Activated T-cell treated with anti-CD3 and anti-CD28 coated beads, Interleukin-2, amount 50 U/mL, for 72 hours (primary cell): ENCODE measurements at places on chromosomes 13 and 19. TPM values are rescaled to one million over a fixed set of nuclear protein-coding genes. Genes with fewer than 3 reads are reported as not detected.
A peak's percentile ranks its signal among the peaks of the same experiment; 100 is the strongest.

DNA sequence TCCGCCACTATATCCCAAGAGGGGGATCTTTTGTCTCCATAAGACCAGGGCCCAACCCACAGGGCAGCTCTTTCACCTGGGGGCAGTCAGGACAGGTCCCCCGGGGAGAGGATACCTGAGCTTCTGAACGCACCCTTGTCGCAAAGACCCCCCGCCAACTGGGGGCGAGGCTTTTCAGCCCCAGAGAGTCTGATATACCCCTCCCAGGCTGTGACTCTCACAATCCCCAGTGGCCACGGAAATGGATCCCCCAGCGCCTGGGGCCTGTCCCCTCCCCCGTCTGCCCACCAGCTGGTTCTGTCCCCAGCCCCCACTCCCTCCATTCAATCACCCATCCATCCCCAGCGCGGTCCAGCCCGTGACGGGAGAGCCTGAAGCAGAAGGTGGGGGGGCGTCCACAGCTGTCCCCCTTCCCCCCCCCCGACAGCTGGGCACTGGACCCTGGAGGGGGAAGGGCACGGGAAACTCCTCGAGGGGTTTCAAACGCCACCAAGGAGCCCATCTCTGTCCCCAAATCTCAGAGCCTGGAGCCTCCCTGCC is 823 bp downstream of the DOCK6 start:
- no peak for DNase-seq

DNA sequence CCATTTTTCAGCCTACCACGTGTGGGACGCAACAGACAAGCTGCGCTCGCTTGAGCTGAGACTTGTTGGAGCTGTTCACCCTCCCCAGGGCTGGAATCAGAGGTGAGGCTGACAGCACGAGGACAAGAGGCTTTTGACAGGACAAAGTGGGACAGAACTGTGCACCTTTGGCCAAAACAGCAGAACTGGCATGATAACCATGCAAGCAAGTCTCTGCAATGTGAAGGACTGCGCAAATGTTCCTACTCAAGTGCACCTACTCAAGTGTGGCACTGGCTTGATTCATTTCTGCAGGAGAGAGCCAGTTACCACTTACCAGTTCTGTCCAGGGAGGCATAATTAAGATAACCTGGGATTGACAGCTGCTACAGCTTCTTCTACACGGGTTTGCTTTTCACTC is 62.2 kb upstream of the TM9SF2 start:
- DNase-seq: no peak

DNA sequence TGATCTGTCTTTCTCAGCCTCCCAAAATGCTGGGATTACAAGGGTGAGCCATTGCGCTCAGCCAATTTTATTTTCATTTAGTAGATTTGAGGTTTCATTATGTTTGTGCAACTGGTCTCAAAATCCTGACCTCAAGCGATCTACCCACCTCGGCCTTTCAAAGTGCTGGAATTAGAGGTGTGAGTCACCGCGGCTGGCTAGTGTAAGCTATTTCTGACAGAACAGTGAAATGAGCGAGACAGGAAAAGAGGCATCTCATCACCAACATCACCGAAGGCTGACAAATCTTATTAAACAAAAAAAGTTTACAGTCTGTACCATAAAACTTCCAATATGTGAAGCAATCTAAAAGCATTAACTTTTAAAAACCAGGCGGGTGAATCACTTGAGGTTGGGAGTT is 12.2 kb upstream of the ZNF888 start:
- DNase-seq: peak; percentile 7

Gene CYP4F2
- 0.19 TPM for total RNA-seq

Gene SERP2
- 1.0 TPM for total RNA-seq

- DNase-seq: no peak
These were observed 63.2 kb downstream of the SHISA2 start for GRCh38 chr13:25988661-25989060.

DNA sequence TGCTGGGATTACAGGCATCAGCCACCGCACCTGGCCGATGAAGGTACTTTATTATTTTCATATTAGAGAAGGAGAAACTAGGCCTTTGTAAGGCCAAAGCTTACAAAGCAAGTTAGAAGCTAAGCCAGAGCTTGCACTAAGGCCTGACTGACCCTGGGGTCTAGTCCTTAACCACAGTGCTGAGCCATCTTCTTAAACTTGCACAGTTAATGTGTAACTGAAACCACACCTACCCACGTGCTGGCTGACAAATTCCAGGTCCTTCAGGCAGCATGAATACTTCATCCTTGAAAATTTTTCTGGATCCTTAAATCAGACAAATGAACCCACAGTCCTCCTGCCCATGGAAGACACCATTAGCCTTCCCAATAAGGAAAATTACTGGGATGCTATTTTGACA is 880.6 kb downstream of the UQCRFS1 start:
- no peak for DNase-seq

GRCh38 chr13:19910336-19911072 is 47.1 kb upstream of the ZMYM5 start:
- no peak for DNase-seq

GRCh38 chr13:46893798-46894560 is 2.9 kb downstream of the HTR2A start:
- peak; percentile 82 for DNase-seq

DNA sequence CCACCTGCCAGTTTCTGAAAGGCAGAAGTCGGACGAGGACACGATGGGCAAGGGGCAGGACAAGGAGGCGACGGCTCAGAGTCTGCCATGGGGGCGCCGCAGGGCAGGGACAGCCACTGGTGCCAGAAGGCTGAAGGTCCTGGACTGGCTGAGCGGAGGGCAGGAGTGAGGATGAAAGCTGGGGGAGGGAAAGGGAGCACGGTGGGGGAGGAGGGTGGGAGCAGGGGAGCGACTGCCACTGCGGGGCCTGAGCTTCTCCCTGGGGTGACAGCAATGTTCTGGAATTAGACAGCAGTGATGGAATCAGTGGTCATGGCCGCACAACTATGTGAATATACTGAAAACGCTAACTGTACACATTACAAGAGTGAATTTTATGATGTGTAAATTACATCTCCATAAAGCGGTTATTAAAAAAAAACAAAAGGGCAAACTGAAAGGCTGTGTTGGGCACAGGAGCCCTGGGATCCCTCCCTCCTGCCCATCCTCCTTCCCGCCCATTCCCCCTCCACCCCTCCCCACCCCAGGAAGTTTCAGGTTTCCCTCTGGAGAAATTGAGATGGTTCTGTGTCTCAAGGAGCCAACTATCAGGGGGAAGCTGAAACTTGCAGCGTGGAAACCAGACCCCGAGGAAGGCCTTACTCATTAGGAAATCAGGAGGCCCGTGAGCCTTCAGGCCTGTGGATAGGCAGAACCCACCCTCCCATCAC is 15.9 kb downstream of the MLLT1 start:
- DNase-seq: no peak

GRCh38 chr13:20814224-20814910 is 40.6 kb upstream of the EEF1AKMT1 start:
- no peak for DNase-seq

Gene PSG1
- total RNA-seq: not detected

DNA sequence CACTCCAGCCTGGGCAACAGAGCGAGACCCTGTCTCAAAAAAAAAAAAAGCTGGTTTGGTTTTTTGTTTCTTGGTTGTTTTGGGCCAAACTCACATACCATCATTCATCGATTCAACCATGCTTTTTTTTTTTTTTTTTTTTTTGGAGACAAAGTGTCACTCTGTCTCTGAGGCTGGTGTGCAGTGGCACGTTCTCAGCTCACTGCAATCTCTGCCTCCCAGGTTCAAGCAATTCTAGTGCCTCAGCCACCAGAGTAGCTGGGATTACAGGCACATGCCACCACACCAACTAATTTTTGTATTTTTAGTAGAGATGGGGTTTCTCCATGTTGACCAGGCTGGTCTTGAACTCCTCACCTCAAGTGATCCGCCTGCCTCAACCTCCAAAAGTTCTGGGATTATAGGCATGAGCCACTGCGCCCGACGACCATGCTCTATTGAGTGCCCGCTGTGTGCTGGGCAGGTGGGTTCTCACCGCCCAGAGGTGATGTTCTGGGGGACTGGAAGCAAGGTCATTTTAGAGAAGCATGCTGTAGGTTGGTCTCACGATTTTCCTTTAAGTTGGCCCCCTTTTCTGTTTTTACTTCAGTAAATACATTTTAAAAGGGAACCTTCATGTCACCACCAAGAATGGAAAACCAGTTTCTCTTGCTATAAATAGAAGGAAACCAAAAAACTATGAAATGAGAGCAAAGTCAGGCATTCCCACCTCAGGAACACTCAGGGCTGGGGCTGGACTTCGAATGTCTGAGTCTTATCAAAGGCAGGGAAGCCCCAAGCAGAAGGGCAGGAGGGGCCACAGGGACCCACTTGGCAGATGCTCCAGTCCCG is 8.3 kb upstream of the JUND start:
- peak; percentile 24 for DNase-seq

DNA sequence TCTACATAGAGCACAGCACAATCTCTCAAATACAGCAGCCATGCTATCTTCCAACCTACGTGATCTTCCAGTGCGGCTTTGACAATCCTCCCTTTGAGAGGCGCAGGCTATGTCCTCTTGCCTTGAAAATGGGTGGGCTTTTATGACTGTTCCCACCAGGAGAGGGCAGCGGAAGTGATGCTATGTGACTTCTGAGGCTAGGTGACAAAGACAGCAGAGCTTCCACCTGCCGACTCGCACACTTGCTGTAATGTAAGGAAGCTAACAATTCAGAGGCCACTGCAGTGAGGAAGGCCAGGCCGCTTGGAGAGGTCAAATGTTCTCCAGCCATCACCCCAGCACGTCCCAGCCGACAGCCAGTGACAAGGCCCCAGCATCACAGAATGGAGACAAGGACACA is 65.8 kb downstream of the MRPL57 start:
- no peak for DNase-seq

DNA sequence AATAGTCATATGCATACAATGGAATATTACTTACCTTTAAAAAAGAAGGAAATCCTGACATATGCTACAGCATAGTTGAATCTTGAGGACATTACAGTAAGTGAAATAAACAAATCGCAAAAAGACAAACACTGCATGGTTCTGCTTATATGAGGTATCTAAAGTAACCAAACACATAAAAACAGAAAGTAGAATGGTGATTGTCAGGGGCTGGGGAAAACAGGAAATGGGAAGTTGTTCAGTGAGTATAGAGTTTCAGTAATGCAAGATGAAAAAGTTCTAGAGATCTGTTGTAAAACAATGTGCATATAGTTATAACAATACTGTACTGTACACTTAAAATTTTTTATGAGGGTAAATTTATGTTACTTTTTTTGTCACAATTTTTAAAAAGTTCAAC is 219.4 kb downstream of the KLF5 start:
- no peak for DNase-seq

GRCh38 chr13:25394402-25395060 is 22.8 kb downstream of the ATP8A2 start:
- no peak for DNase-seq

Gene ZNF583
- total RNA-seq: 2.3 TPM

GRCh38 chr19:862581-863314 is 3.3 kb downstream of the CFD start:
- DNase-seq: peak; percentile 86

Gene HS6ST3
- total RNA-seq: not detected
